ENCODE measurements at places on chromosomes 4 and X.

- DNase-seq = no peak
These were observed 10.4 kb upstream of the HSPA4L start for GRCh38 chr4:127771535-127772275.

DNA sequence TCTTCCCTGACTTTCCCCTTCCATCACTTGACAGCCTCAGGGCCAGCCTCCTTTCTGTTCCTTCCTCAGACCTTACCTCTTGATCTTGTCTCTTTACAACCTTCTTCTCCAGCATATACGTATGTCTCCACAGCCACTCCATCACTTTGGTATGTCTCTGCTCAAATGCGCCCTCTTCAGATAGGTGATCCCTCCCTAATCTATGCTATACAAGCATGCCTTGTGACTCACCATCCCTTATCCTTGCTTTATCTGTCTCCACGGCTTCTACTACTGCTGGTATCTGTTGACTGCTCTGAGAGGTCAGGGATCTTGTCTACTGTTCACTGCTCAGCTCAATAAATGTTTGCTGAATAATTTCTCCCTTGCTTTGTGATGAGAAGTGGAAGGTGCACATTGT lies 9.0 kb downstream of the ARAP2 start:
- no peak for DNase-seq

GRCh38 chr4:148395771-148396170 lies 46.4 kb downstream of the NR3C2 start:
- no peak for DNase-seq

DNA sequence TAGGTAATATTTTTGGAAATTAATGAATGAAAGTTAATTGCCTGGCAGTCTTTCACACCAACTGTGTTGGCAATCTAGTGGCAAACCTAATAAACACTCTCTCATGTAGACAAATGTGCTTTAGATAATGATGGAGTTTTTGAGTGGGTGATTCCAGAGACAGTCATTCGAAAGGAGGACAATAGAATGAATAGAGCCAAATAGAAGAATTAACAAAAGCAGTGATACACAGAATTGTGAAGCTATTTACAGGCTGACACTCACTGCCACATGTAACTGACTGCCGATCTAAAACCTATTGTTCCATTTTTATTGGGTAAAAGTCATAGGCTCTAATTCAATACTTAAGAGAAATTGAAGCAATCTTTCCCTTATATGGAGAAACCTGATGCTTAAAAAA lies 338.5 kb downstream of the PCDH7 start:
- DNase-seq = no peak

DNA sequence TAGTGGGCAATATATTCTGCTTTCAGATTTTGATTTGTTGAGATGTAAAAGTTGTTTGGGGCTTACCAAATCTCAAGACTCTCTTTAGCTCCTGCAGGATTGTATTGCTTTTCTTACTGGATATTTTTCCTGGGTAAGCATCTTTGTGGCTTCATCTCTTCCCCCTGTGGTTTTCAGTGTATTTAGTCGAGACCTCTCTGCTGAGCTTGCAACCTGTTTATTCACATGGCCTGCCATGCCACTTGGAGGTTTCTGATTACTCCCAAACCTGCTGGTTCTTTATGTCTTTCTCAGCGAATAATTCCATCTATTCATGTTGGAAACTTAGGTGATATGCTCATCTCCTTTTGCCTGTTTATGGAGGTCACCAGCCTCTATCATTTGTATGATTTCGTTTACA lies 10.9 kb downstream of the CCNG2 start:
- DNase-seq = no peak

GRCh38 chr4:24889991-24890390 lies 22.9 kb downstream of the CCDC149 start:
- no peak for DNase-seq

DNA sequence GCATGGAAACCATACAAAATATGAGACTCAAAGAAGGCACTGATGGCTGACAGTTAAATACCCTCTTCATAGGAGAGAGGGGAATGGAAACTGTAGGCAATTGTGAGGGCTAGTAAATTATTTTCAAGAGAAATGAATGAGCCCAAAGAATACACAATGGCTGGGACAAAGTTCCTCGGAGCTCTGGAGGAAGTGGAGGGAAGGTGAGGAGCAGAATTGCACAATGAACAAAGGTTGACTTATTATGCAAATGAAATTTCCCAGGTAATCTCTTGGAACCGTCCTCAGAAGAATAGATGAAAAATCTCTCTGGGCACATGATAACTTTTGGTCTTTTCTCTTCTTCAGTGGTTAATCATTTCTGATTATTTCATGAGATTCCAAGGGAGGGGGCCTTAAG lies 202.6 kb upstream of the VCX start:
- no peak for DNase-seq

GRCh38 chrX:18290200-18290599 lies 64.3 kb downstream of the SCML2 start:
- DNase-seq = no peak

DNA sequence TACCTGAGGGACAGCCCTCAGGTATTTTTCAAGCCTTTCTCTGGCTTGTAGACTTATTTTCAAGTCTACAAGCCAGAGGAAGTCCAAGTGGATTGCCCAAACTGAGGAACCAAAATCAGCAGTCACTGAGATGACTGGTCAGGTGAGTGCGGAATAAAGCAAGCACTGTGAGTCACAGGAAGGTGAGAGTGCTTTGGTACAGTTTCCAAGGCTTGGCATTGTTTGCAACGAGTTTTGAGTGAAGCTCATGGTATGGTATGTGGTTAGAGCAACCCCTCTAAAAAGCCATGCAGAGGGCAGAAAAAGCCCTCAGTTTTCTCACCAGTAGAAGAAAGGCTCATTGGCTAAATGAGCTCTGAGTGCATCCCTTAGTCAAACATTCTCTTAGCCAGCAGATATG lies 112.8 kb upstream of the EOLA2 start:
- DNase-seq = no peak

DNA sequence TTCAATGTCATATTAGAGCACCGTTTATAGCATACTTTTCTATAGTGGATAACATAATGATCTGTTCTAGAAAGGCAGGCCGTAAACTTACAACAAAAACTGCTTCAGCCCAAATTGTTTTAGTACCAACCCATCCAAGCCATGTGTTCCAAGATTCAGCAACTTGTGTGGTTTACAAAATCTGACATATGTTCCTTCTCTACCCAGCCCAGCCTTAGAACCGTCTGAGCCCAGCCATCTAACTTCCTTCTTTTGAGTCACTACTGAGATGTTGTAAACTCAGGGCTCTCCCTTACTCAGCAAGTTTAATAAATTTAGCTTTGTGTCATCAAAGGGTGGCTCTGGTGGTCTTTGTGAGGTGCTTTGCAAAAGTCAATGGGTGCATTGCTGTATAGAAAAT lies 32.4 kb upstream of the REPS2 start:
- no peak for DNase-seq

GRCh38 chr4:55884093-55884850 lies 30.8 kb downstream of the EXOC1 start:
- DNase-seq = no peak

GRCh38 chr4:25104591-25104990 lies 55.7 kb downstream of the SEPSECS start:
- no peak for DNase-seq

GRCh38 chr4:83112231-83112630 lies 2.3 kb downstream of the PLAC8 start:
- no peak for DNase-seq

- no peak for DNase-seq
These were observed 13.0 kb upstream of the NDUFC1 start for GRCh38 chr4:139315221-139315675.

GRCh38 chr4:32102896-32103295 lies 1382.7 kb downstream of the PCDH7 start:
- DNase-seq = no peak

- no peak for DNase-seq
These were observed 66.0 kb upstream of the FAT1 start for GRCh38 chr4:186789651-186790050.

DNA sequence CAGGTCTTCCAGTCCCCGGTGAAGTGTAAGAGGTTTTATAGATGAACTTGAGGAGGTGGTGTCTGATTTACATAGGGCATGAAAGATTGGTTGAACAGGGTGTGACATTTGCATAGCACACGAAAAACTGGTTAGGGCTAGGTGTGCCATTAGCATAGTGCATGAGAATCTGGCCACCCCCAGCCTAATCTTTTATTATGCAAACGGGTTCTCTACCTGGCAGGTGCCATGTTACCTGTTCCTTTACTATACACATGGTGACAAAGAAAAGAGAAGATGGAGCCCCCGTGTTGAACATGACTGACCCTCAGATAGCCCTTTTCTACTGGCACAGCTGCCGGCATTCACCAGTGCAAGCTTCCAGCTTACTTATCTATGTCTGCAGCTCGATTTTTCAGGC lies 71.0 kb downstream of the UCHL1 start:
- no peak for DNase-seq

DNA sequence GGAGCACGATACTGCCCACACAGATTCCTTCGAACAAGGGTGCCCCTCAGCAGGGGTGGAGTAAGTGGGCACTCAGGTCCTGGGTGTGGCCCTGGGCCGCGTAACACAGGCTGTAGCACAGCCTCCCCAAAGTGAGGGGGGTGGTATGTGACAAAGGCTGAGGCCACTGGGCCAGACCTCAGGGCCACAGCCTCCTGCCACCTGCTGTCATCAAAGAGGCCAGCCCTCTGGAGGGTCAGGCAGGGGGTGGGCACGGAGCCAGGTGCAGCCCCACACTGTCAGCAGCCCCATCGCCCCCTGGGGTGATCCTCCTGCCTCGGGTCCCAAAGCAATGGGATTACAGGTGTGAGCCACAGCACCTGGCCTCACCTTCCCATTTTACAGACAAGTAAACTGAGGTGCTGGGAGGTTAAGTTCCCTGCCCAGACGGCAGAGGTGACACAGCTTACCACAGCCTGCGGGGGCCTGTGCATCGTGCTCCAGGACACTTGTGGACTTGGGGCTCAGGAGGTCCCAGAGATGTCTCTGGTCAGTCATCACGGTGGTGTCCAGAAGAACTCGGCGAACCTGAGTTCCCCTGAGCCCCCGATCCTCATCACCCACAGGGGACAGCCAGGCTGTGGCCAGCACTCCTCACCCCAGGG lies 27.5 kb upstream of the MXD4 start:
- no peak for DNase-seq

DNA sequence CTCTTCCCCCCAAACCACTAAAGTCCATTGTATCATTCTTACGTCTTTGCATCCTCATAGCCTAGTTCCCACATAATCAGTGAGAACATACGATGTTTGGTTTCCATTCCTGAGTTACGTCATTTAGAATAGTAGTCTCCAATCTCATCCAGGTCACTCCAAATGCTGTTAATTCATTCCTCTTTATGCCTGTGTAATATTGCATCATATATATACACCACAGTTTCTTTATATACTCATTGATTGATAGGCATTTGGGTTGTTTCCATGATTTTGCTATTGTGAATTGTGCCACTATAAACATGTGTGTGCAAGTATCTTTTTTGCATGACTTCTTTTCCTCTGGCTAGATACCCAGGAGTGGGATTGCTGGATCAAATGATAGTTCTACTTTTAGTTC lies 57.2 kb downstream of the ARFIP1 start:
- DNase-seq = no peak

DNA sequence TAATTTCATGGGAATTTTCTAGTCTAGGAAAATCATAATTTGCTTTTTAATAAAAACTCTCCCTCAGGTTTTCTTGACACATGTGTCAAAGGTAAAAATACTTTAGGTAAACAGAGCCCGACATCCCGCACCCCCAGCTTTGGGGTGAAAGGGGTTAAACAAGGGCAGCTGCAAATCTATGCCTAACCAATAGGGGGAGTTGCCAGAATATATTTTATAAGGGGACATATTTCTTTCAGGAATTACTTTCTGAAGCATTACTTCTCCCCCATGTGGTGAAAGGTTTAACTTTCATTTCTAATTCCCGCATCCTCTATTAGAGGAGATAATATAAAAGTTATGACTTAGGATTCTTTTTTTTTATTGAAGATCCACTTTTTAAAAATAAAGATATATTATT lies 53.9 kb upstream of the HEPH start:
- DNase-seq = no peak

GRCh38 chr4:93532234-93532633 lies 296.3 kb upstream of the ATOH1 start:
- no peak for DNase-seq

DNA sequence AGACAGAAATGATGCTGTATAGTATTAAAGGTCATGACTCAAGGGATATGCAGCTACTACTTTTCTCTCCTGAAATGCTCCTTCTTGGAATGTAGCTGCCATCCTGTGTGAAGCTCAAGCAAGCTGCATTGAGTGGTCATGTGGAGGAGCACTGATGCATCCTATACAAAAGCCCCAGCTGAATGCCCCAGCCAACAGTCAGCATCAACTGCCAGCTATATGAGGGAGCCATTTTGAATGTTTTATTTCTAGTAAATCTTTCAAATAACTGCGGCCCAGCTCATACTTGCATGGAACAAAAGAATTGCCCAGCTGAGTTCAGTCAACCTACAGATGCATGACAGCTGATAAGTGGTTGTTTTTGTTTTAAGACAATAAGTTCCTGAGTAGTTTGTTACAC lies 165.0 kb upstream of the GEMIN8 start:
- DNase-seq = no peak

- DNase-seq = no peak
These were observed 16.0 kb downstream of the CTBP1 start for GRCh38 chr4:1232661-1233621.

DNA sequence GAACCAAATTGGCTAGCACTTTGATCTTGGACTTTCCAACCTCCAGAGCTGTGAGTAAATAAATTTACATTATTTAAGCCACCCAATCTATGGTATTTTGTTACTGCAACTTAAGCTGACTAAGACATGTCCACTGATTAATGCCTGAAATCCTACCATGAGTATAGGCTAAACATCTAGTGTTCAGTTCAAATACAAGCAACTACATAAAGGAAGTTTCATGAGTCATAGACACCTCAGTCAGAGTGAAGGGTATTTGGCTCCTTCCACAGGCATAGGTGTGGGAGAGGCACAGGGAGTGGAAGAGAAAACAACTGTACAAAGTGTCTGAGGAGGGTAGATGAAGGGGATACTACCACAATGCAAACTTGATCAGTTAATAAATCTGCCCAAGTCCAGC lies 35.5 kb upstream of the PCDH19 start:
- DNase-seq = no peak

- no peak for DNase-seq
These were observed 9.3 kb downstream of the TMEM144 start for GRCh38 chr4:158219623-158220022.

DNA sequence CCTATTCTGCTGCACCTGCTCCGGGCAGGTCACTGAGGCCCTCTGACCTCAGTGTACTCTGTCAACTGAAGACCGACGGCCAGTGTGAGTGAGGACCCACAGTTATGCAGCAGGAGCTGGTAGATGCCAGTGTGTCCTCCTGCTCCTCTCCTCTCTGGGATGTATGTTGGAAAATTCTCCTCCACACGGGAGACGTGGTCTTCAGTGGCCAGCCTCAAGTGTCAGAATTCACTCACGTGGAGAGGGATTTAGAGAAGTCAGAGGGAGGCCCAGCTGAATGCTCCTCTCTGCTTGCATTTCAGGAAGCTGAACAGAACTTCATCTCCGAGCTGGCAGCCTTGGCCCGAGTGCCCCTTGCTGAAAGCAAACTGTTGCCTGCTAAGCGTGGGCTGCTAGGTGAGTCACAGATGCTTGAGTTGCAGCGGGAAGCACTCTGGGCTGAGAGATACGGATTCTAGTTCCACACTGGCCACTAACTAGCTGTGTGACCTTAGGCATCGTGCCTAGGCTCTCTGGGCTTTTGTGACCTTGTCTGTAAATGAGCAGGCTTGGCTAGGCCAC lies 83.6 kb downstream of the CRMP1 start:
- no peak for DNase-seq
